ENCODE measurements at places on chromosomes 12 and 14. TPM values are rescaled to one million over a fixed set of nuclear protein-coding genes. Genes with fewer than 3 reads are reported as not detected.

SLC35E3 gene
- total RNA-seq = 3.3 TPM

ALDH6A1 gene
- total RNA-seq = 40.0 TPM

DLK1 gene
- not detected for total RNA-seq

EEA1 gene
- total RNA-seq = 25.4 TPM

- H3K4me1 ChIP-seq = no peaks in the 10 kb centered on the region
- H3K36me3 ChIP-seq = no peaks in the 10 kb centered on the region
- H3K4me3 ChIP-seq = no peak overlapping the region
- H3K27me3 ChIP-seq = no peaks in the 10 kb centered on the region
- no peak overlapping the region for H3K27ac ChIP-seq
Observed at GRCh38 chr14:39946807-39947206, 514.6 kb upstream of the FBXO33 start.

DNA sequence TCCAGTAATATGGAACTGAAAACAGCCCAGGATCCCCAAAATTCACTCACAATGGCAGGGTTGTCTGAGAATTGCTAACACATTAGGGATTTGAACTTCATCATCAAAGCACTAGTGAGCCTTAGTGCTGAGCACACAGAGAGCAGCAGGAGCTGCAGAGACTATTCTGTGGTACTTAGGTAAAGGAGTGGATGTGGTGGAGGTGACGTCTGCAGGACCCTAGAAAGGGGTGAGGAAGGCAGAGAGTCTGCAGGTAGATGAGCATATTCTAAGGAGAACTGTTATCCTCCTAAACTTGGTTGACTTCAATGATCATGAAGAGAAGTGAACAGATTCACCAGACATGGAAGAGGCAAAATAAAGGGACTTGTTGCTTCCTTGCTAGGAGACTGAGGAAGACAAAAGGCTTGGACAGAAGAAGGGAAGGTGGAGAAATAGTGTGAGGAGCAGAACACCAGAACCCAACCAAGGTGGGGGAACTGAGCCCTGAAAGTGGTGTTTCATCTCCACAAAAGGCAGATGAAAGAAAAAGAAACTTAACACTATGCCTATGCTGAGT, 1164.0 kb downstream of the TMEM121 start:
- no peak overlapping the region for H3K4me3 ChIP-seq
- no peak for DNase-seq
- H3K27ac ChIP-seq = no peak overlapping the region
- peaks cover 12% of the 10 kb centered on the region for H3K27me3 ChIP-seq

- H3K36me3 ChIP-seq = no peaks in the 10 kb centered on the region
- H3K4me3 ChIP-seq = no peak overlapping the region
- DNase-seq = no peak
- H3K27me3 ChIP-seq = no peaks in the 10 kb centered on the region
- no peak overlapping the region for H3K27ac ChIP-seq
Observed at GRCh38 chr12:94951071-94951934, 52.2 kb downstream of the NDUFA12 start.

- no peaks in the 10 kb centered on the region for H3K36me3 ChIP-seq
- peak; percentile 79 for DNase-seq
- no peak overlapping the region for H3K4me3 ChIP-seq
- no peak overlapping the region for H3K27ac ChIP-seq
- H3K27me3 ChIP-seq = no peaks in the 10 kb centered on the region
- no peaks in the 10 kb centered on the region for H3K4me1 ChIP-seq
Observed at GRCh38 chr12:129169928-129170327, 316.6 kb downstream of the GLT1D1 start.

DNA sequence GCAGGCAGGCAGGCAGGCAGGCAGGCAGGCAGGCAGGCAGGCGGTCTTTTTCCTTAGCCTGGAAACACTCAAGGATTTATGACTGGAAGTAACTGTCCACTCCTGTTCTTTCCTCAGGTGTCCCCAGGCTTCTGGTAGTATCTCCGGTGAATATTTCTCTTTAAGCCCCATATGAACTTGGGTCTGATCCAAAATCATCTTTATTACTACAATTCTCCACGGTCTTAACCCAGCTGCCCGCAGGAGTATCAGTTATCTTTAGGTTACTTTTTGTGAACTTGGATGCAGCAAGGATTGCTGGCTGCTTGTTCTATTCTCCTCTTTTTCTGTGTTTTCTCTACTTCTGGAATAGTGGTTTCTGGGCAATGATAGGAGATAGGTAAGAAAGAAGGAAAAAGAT, 3.3 kb downstream of the CSRNP2 start:
- no peaks in the 10 kb centered on the region for H3K27me3 ChIP-seq
- DNase-seq = no peak
- peaks cover 9% of the 10 kb centered on the region for H3K4me1 ChIP-seq
- H3K27ac ChIP-seq = no peak overlapping the region

- no peaks in the 10 kb centered on the region for H3K27me3 ChIP-seq
- peak overlapping the region; percentile 83 for H3K27ac ChIP-seq
- H3K36me3 ChIP-seq = peaks cover 4% of the 10 kb centered on the region
- H3K4me1 ChIP-seq = peaks cover 56% of the 10 kb centered on the region
Observed at GRCh38 chr14:65098586-65098985, 3.7 kb downstream of the MAX start.

DNA sequence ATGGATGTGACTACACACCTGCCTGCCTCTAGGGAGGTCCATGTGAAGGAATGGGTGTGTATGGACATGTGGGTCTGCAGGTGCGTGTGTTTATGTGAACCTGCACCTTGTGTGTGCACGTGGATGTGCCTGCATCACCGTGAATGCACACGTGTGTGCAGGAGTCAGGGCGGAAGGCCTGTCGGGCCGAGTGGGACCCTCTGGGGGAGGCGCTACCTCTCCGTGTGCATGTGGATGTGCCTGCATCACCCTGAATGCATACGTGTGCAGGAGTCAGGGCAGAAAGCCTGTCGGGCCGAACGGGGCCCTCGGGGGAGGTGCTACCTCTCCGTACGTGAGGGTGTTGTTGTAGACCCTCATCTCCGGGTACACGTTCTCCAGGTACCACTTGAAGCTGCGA, 56.5 kb downstream of the NOC4L start:
- H3K4me3 ChIP-seq = no peak overlapping the region
- DNase-seq = no peak
- no peak overlapping the region for H3K27ac ChIP-seq
- peaks cover 32% of the 10 kb centered on the region for H3K27me3 ChIP-seq
- H3K4me1 ChIP-seq = no peaks in the 10 kb centered on the region

DNA sequence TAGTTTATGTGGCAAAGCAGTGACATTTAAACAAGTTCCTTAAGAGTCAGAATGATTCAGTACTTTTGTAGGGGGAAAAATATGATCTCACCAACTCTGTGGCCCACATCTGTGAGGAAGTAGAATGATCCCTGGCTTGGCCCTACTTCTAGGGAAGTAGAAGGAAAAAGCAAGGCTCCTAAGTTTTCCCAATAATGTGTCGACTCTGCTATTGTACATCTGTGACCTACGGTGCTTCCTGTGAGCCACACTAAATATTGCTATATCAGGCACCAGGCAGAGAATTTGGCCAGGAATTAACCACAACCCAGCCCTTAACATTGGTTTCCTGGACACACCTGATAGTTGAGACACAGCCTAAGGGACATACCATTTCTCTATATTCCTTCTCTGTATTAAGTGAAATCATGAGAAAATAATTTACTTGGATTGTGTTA, 9.3 kb upstream of the NID2 start:
- DNase-seq = no peak
- H3K27ac ChIP-seq = no peak overlapping the region
- no peaks in the 10 kb centered on the region for H3K36me3 ChIP-seq
- no peaks in the 10 kb centered on the region for H3K4me1 ChIP-seq
- no peak overlapping the region for H3K4me3 ChIP-seq
- no peaks in the 10 kb centered on the region for H3K27me3 ChIP-seq

DNA sequence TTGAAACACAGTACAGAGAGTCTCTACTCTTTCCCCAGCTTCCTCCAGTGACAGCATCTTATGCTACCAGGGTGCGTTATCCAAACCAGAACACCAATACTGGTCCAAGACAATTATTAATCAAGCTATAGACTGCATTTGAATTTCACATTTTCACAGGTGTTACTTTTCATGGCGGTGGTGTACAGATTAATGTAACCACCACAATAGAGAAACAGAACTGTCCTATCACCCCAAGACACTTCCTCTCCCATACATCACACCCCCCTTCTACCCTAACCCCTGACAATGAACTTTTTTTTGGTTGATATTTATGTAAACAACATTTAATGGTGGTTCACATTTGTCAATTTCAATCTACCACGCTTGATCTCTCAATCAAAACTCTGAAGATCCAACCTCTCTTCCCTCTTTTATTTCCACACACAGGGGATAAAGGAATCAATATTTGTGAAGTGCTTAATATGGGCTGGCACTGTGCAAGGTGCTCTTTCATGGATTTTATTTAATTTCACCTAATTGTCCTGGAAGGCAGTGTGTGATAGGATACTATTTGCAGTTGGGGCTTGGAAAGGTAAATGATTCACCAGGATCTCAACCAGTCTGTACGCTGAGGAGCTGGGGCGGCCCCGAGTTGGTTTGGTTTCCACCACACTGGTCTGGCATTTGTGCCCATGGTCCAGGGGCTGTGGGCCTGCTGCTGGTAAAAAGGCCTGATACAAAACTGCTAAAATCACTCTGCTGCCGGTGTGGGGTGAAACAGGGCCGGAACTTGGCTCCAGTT, 54.6 kb upstream of the DICER1 start:
- H3K27me3 ChIP-seq = no peaks in the 10 kb centered on the region
- H3K36me3 ChIP-seq = no peaks in the 10 kb centered on the region
- H3K4me1 ChIP-seq = peaks cover 3% of the 10 kb centered on the region
- H3K27ac ChIP-seq = peak overlapping the region; percentile 17
- H3K4me3 ChIP-seq = no peak overlapping the region

DNA sequence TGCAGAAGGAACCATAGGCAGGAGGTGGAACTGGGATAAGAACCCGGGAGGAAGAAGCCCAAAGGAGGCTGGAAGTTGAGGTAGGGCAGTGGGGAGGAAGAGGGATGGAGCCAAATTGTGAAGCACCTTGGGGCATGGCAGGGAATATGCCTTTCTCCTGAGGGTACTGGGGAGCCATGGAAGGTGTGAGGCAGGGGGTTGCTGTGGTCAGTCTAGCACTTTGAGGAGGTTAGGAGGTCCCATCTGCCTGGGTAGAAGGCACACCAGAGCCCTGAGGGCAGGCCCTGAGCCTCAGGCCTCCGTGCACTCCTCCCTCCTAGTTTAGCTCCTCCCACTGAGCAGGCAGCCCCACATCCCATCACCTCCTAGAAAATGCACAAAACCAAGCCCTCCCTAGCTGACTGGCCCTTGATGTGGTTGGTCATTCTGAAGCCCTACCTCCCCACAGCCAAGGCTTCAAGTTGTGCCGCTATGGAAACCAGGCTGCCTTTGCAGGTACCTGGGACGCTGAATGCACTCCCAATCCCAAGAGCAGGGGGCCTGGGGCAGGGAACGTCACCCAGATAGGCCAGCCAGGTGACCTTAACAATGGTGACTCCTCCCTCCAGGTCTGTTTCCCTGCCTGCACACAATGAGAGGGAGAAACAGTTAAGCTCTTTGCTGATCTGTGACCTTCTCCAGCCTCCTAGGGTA, 15.1 kb downstream of the PHETA1 start:
- no peak overlapping the region for H3K27ac ChIP-seq
- H3K4me3 ChIP-seq = no peak overlapping the region
- H3K4me1 ChIP-seq = no peaks in the 10 kb centered on the region
- H3K27me3 ChIP-seq = no peaks in the 10 kb centered on the region
- DNase-seq = no peak

All from transverse colon (tissue), 4 donors.